ENCODE measurements at places on chromosomes 7 and 10.

DNA sequence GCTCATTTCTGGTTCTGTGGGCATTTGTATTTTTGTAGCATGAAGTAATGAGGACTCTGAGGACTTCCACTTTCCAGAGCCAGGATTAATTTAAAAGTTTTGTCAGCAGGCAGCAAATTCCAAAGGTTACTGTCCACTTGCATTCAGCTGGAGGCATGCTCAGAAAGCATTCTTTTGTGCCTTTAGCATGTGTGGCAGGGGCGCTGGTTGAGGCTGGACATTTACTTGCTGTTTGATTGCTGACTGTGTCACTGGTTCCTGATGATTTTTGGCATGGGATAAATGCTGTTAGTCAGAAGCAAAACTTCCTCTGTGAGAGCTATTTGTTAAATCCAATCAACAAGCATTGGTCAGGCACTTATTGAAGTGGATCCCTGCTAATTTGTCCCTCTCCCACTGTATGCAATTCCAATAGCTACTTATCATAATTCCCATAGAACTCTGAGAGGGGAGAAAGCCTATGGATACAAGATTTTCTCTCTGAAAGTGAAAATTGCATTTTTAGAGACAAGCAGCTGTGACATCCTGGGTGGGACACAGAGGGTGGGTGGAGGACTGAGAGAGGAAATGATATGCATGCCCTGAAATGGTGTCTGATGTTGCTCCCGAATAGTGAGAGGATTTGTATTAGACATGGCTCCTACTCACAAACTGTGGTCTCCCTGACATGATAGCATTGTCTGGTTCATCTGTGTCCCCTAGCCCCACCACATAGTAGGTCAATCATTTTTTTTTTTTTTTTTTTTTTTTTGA is 161.2 kb upstream of the WDR11 start:
- no peak for DNase-seq

- DNase-seq: no peak
Observed at GRCh38 chr10:133068111-133069032, 19.4 kb upstream of the ADGRA1 start.

GRCh38 chr7:45400680-45401079 is 173.5 kb upstream of the ADCY1 start:
- no peak for DNase-seq

GRCh38 chr7:7498856-7499255 is 36.8 kb downstream of the COL28A1 start:
- DNase-seq: no peak

- DNase-seq: no peak
Observed at GRCh38 chr10:86342111-86342863, 24.3 kb downstream of the GRID1 start.

GRCh38 chr7:116630932-116631671 is 40.9 kb upstream of the MET start:
- DNase-seq: peak; percentile 26

DNA sequence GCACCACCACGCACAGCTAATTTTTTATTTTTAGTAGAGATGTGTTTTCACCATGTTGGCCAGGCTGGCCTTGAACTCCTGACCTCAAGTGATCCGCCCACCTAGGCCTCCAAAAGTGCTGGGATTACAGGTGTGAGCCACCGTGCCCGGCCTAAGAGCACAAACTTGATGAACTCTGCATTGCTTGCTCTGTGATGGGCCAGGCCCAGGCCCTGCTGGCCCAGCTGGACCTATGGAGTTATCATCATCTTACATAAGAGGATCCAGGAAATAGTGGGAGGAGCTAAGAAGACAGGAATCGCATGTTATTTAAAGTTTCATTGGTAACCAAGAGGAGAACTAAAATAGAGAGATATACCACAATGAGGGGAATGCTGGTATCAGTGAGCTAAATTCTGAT is 86.9 kb downstream of the DAGLB start:
- DNase-seq: no peak

DNA sequence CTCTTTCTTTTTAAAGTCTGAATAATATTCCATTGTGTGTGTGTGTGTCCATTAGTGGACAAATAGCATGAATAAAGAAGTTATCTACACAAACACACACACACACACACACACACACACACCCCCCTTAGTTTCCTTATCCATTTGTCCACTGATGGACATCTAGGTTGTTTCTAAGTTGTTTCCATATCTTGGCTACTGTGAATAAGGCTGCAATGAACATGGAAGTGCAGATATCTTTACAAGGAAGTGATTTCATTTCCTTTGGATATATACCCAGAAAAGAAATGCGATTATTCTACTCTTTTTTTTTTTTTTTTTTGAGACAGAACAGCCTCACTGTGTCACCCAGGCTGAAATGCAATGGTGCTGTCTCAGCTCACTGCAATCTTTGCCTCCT is 113.5 kb downstream of the MBL2 start:
- no peak for DNase-seq

GRCh38 chr7:36605261-36606051 is 118.8 kb downstream of the AOAH start:
- DNase-seq: no peak

DNA sequence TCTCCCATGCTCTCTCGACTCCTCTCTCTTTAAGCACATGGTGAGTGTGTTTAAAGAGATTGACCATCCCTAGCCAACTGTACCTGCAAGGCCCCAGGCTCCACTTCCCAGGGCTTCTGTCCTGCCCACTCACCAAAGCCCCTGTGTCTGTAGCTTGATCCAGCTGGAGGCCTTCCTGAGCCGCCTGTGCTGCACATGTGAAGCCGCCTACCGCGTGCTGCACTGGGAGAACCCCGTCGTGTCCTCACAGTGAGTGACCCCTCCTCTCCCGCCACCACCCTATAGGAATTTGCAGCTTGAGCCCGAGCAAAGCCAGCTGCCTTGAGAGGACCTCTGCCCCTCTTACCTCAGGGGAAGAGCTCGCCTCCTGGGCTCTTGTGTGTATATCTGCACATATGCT is 11.2 kb downstream of the ZFYVE27 start:
- no peak for DNase-seq

GRCh38 chr10:42951486-42952251 is 125.2 kb upstream of the RET start:
- peak; percentile 75 for DNase-seq

GRCh38 chr10:89091496-89091895 is 100.9 kb downstream of the FAS start:
- DNase-seq: no peak

DNA sequence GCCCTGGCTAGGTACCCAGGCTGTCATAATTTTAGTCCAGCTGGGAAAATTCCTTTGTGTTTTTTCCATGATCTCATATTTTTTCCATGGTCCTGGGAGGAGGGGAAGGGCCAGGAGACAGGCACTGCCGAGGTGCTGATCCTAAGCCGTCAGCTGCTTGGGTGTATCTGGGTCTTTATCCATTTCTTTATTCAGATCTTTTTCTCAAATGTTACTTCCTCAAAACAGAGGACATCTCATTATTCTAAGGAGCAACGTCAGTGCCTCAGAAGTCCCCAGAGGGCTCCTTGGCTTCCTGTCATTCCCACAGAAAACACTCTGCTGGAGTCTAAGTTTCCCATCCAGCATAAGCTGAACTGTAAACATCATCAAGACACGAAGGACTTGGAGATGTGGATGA is 2.8 kb upstream of the OR6V1 start:
- DNase-seq: no peak

DNA sequence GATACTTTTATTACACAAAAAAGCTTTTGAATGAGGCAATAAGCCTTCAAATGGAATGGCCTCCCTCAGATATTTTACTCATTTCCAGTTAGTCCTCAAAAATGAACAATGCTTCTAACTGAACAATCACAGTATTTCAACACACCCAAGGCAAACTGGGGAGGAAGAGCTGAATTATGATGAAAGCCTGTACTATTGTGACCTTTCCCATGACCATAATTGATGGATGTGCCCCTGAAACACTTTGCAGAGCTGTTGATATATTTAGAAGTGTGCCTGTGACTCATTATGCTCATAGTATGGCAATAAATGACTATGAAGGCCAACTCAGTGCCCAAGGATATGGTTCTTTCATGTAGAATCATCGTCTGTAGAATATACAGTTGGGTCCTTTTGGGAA is 248.1 kb downstream of the AHR start:
- no peak for DNase-seq

DNA sequence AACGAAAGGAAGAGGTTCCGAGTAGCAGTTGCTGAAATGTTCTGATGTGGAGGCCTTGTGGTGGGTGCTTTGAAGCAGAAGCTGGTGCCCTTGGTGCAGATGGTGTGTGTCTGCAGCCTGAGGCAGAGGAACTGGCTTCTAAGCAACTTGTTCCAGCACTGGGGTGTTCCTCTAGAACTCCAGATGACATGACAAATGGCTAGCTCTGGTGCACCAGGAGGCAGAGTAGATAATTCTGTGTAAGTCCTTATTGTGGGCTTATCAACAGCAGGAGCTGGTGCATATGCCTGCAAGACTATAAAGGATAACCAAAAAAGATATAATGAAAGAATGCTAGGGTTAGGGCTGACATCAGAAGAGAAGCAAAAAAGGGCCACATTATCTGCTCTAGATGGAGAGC is 76.5 kb downstream of the ARL5B start:
- DNase-seq: no peak

- DNase-seq: no peak
Observed at GRCh38 chr10:111221682-111222480, 145.1 kb downstream of the ADRA2A start.

DNA sequence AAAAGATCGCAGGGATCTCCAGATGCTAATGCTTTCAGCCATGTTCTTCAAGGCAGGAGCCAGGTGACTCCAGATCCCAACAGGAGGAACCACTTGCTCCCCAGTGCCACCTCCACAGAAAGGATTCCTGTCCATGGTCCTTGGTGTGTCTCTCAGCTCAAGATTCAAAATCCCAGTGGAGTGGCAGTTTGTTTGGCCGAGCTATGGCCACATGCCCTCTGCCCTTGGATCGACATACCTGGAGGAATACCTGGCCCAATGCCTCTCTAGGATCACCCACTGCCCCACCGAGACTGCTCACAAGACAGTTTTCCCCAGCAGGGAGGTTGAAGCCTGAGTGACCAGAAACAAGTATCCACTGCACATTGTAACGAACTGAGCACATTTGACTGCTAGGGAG is 3.9 kb upstream of the GPRIN2 start:
- no peak for DNase-seq

DNA sequence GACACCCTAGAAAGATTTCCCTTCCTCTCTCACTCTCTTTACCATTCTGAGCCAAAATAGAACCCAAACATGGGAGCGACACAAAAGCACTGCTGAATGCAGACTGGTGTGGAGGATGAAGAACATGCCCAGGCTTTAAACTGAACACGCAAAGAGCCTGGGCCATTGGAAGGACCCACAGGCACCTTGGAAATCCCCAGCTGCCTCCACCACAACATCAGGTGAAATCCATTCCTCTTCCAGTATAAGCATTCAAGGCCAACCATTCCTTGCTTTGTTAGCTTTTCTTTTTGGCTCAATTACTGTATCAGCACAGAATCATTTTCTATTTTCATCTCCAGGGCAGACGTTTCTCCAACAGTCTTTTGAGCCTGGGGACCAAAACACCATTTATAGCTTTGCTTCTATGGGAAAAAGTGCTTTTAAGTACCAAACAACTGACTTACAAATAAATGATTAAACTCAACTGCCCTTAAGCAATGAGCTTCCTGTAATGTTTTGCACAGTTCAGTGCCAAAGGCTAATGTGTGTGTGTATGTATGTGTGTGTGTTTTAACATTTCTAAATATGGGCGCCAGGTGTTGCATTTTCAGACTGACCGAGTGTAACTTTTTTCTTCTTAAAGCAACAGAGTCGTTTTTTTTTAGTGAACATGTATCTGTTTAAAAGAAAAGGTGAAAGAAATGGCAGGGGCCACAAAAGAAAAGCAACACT is 16.2 kb upstream of the BLNK start:
- no peak for DNase-seq

DNA sequence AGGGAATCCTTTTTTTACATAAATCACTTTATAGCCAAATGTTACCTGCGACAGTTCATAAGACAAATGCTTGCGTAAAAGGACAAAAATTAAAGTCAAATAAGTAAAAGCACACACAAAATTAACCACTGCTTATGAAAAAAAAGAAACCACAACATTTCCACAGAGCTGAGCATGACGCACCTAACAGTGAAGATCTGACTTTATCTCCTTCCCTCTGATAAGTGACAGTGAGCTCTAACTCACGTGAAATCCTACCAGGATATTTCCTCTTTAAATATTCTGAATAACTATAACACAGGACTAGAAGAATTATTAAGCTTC is 225.5 kb downstream of the SFMBT2 start:
- no peak for DNase-seq

- DNase-seq: no peak
Observed at GRCh38 chr10:91541481-91541880, 91.4 kb downstream of the PPP1R3C start.

DNA sequence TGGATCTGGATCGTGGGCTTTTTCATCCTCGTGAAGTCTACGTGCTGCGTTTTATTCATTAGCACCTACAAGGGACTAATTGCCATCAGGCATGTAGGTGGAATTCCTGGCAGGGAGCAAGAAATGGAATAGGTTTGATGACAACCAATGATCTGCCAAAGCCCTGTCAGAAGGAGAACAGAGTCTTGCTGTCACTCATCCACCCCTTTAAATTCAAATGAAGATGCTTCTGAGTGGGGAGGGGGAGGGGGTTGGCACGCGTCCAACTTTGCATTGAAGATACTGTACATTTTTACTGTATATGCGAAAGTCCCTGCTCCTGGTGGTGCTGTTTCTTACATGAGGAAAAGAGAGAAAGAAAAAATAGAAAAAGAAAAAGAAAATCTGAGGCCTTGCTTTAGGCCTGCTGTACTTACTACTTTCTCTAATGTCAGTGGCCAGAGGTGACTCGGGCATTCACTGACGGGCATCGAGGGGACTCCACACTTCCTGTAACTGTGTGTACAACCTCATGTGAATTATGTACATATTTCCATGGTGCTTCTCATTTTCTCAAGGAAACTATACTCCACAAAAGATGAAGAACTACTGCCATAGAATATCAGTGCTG is 569.1 kb downstream of the INHBA start:
- DNase-seq: no peak

GRCh38 chr10:133230044-133230361 is at the start of gene UTF1:
Gene UTF1, plus strand, starts transcription at chr10:133230217. Its CDS starts 72 bp downstream, at chr10:133230289.
- peak; percentile 56 for DNase-seq

- DNase-seq: no peak
Observed at GRCh38 chr10:29379208-29379607, 90.3 kb downstream of the LYZL1 start.

- no peak for DNase-seq
Observed at GRCh38 chr7:151254316-151254715, 5.8 kb upstream of the SMARCD3 start.

DNA sequence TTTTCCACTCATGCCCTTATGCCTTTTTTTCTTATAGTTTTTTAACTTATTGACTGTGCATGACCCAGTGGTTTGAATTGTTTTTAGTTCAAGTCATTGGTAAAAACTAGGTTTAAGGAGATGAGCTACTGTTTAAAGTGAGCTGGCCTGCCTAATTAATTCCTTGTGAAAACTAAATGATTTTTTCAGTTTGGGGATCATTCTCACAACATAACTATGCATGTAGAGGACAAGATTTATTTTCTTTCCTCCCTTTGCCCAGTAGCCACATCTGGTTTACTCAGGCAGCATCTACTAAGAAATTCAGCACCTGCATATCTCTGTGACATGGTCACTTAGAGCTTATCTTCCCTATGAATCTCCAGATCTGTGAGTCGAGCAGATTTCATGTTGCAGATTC is 1.7 kb downstream of the ADO start:
- DNase-seq: no peak
